ENCODE measurements at places on chromosomes 5 and 9.
A peak's percentile ranks its signal among the peaks of the same experiment; 100 is the strongest.

DNA sequence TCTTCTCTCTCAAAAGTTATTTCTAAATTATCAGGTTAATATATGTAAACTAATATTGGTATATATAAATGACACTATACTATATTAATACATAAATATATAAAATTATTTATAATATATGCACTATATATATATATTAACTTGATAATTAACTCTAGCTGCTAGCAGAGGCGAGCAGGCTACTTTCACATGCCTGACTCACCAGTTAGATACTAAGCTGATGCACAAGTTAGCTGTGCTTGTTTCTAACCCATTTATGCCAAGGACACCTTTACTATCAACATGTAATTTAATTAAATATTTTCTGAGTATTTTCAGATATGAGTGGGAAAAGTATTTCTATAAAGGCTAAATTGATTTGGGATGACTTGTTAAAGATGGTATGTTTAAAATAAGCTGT lies 70.1 kb downstream of the TRIO start:
- DNase-seq, result no peak

DNA sequence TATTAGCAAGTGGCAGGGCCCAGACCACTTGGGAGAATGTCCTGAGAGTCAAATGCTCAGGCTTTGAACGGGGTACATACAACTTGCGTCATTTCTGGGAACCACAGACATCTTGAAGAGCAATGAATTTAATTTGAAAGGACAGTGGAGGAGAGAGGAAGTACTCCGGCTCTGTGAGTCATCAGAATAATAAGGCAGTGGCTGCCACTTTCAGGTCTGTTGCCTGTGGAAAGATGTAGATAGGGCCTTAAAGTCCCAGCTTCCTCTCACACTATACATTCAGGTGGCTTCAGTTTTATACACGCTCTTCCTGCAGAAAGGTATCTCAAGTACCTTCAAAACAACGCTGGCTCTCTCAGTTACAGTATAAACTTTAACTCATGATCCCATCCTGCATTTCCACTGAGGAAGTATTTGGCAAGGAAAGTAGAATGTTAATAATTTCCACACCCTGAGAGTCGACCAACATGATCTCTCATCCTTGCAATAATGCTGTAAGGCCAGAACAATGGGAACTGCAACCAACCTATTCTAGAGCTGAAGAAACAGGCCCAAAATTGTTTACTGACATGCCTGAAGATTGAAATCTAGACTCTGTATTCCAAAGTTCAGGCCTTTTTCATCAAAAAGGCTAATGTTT lies 6.8 kb upstream of the PRUNE2 start:
- DNase-seq, result no peak

DNA sequence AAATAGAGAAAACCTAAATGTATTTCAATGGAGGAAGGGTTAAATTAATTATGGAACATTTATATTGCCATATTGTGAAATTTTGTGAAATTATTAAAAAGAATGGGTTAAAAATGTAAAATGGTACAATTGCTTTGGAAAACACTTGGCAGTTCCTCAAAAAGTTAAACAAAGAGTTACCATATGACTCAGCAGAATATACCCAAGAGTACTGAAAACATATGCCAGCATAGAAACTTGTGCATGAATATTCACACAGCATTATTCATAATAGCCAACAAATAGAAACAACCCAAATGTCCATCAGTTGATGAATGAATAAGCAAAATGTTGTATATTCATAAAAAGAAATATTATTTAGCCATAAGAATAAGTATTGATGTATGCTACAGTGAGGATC lies 181.0 kb upstream of the MAST4 start:
- DNase-seq, result no peak

GRCh38 chr5:55985181-55985580 lies 9.6 kb downstream of the IL6ST start:
- DNase-seq, result no peak

- DNase-seq, result no peak
These were observed 110.8 kb downstream of the HMHB1 start for GRCh38 chr5:143922718-143923117.

DNA sequence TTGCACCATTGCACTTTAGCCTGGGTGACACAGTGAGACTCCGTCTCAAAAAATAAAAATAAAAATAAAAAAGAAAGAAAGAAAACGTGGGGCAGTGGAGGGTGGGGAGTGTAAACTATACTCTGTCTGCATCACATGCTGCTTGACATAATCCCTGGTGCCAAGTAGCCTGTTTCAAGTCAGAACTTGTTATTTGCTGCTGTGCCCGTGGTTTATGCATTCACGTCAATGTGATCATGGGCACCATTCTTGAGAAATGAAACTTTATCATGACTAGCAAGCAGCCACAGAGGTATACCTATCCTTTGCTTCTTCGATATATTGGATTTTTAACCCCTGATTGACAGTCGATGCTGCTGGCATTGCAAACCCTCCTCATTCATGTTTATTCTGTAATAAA lies 4.1 kb upstream of the SMU1 start:
- no peak for DNase-seq

- DNase-seq, result no peak
These were observed 27.6 kb upstream of the CCDC112 start for GRCh38 chr5:115324021-115324420.

DNA sequence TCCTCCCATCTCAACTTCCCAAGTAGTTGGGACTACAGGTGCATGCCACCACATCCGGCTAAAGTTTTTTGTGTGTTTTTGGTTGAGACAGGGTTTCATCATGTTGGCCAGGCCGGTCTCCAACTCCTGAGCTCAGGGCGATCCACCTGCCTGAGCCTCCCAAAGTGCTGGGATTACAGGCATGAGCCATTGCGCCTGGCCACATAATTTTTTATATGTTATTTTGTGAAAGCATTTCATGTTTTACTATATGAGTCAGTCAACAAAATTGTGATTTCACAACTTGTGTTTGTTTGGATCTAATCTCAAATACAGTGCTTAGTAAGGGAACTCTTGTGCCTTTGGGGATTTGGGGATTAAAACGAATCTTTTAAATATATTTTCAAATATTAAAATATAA lies 20.0 kb upstream of the FAM120AOS start:
- DNase-seq, result no peak

GRCh38 chr9:134295101-134295745 lies 31.0 kb upstream of the RXRA start:
- DNase-seq, result no peak

GRCh38 chr5:172478256-172478655 lies 23.9 kb upstream of the SH3PXD2B start:
- no peak for DNase-seq

GRCh38 chr9:99823681-99824377 lies 2.1 kb downstream of the NR4A3 start:
- no peak for DNase-seq

DNA sequence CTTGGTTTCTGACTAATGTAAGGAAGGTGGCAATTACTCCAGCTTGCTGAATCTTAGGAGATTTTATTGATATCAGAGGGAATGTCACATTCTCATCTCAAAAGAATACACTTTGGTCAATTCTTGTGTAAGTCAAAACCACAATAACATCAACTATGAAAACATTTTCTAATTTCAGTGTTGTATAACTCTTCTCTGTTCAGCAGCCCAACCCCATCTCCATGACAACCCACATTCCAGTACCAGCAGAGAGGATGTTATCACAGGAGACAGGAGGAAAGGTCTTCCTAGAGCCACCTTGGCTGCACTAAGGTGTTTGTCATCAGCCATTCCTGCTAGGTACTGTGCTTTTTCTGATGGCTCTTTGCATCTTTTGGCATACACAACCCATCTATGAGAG lies 529.1 kb upstream of the BRINP1 start:
- no peak for DNase-seq

DNA sequence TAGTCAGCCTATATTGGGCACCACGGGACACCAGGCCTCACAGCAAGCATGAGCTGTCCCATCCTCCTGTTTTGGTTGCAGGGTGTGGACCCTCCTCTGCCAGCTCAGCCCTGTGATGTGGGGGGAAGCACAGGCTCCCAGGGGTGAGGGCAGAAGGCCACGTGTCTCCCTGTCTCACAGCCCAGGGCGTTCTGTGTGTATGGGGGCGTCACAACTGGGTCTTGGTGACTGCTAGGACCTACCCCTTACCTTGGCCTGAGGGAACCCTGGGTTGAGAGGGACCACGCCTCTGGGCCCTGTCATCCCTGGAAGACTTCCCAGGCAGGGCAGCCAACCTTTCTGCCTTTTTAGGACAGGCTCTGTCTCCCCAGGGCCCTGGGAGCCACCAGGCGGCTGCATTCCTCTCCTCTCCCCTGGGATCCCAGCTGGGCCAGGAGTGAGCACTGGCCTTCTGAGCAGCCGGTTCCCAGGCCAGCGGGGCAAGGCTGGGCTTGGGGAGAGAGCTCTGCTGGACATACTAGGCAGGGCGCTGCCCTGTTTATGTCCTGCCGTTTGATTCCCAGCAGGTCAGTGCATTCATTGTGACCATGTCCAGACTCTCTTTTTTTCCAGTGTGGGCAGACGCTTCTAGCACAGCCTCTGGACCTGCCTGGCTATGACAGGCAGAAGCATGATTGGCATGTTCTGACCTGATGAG lies 97.4 kb downstream of the DAB2IP start:
- no peak for DNase-seq

- no peak for DNase-seq
These were observed 104.6 kb upstream of the PPP1R26 start for GRCh38 chr9:135375001-135375400.

- no peak for DNase-seq
These were observed 565.7 kb downstream of the PRDM9 start for GRCh38 chr5:24073107-24073506.

GRCh38 chr5:96022971-96023370 lies 61.3 kb upstream of the ELL2 start:
- no peak for DNase-seq

GRCh38 chr5:34918025-34918424 lies 2.5 kb downstream of the BRIX1 start:
- no peak for DNase-seq

DNA sequence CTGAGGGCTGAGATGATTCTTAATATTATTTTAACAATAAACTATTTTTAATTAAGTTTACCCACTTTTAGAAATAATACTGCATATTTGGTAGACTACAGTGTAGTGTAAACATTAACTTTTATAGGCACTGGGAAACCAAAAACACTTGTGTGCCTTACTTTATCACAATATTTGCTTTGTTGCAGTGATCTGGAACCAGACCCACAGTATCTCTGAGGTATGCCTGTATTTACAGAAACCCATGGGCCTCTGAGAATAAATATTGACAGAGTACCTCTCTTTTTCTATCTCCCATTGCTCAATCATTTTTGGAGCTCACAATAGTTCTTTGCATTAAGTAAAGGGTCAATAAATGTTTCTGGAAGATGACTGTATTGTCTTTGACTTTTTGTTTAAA lies 73.3 kb downstream of the SLCO4C1 start:
- DNase-seq, result no peak

DNA sequence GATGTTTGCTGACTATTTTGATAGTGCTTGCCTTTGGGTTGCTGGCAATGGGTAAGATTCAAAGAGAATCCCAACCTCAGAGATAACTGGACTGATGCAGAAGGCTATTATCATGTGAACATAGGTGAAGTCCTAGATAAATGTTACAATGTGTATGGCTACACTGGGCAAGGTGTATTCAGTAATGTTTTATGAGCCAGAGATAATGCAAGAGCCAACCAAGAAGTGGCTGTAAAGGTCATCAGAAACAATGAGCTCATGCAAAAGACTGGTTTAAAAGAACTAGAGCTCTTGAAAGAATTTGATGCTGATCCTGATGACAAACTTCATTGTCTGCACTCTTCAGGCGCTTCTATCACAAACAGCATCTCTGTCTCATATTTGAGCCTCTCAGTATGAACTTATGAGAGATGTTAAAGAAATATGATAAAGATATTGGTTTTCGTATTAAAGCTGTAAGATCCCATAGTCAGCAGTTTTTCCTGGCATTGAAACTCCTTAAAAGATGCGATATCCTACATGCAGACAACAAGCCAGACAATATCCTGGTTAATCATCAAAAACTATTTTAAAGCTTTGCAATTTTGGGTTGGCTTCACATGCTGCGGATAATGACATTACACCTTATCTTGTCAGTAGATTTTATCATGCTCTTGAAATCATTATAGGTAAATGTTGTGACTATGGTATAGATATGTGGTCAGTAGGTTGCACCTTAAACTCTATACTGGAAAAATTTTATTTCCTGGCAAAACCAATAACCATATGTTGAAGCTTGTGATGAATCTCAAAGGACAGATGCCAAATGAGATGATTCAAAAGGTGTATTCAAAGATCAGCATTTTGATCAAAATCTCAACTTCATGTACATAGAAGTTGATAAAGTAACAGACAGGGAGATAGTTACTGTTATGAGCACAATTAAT lies 41.9 kb upstream of the TNFSF15 start:
- no peak for DNase-seq

DNA sequence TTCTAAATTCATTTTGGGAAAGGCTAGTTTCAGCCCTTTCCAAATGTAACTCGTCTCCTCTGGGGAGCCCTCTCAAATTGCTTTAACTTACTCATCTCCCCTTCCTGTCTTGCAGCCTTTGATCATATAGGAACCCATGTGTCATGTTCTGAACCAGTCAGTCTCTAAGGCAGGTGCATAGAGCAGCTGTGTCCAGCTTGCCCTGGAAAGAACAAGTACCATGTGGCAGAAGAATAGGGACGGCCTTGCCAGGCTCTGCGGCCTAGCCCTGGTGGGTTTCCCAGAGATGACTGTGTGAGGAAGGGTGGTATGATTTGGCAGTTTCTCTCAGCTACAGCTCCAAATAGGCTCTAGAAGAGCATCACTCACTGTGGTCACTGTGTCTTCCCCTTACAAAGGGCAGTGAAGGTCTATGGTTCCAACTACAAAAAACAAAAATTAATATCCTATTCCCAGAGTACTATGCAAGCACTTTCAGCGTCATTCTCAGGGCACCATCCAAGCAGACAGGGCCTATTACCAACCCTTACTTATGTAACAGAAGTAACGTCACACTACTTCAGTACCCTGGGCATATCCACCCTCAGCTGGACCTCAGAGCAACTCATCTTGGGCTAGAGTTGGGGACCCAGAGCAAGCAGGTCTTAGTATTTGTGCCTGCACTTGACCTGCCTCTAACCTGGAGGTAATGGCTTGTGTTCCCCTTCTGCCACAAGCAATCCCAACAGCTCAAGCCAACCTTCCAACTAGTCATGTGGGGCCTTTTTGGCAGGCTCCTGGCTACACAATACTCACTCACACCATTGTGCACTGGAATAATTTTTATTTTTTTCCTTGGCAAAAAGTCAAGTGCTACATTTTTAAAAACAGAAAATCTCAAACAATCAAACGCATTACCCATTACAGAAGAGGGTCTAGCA lies 37.2 kb upstream of the UBAP2 start:
- DNase-seq, result peak; percentile 39

GRCh38 chr5:53944981-53945380 lies 365.4 kb downstream of the ARL15 start:
- DNase-seq, result no peak
